HepG2 (cell line): ENCODE measurements at places on chromosomes 16 and 17.

DNA sequence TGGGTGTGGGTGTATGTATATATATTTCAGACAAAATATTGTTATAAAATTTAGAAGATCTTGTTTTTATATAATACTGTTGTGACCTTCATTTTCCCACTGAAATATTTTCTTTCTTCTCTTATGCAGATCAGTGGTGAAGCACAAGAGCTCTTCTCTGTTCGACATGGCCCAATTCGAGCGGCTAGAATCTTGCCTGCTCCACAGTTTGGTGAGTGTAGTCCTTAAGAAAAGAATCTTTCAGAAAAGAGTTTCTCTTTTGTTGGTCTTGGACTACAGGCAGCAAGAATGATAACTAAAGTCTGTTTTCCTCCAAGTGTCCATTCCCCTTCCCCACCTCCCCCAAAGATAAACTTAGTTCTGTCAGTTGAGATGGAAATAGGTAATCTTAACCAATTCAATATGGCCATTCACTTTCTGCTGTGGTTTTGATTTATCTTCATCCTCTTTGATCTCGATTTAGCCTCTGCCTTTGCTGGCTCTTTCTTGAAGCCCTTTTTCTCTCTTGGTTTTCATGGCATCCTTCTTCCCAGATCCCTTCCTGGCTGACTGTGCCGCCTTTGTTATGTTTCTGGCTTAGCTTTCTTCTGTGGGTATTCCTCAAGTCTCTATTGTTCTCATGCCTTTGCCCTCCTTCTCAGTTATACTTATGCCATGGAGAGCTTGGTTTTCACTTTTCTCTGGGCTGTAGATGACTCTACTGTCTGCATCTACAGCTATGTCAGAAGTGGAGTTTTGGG, 69.6 kb downstream of the BCAS3 start:
- no peak for DNase-seq

DNA sequence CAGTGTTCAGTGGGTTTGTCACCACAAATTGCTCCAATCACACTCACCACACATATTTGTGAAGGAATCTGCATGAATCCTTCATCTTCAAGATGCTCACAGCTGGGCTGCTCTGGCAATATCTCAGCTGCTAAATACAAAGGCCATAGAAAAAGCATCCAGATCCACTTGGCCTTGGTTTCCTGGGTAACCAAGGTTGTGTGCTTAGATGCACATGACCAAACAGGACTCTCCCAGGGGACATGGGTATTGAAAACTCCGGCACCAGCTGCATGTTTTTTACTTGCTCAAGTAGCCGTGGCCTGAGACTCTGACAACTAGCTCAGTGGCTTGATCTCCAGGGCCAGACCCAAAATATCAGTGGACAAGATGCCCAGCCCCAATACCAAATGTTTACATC, 131.3 kb downstream of the CBLN1 start:
- DNase-seq: no peak

- DNase-seq: no peak
Measured at GRCh38 chr16:53952215-53953208, 248.6 kb downstream of the FTO start.

DNA sequence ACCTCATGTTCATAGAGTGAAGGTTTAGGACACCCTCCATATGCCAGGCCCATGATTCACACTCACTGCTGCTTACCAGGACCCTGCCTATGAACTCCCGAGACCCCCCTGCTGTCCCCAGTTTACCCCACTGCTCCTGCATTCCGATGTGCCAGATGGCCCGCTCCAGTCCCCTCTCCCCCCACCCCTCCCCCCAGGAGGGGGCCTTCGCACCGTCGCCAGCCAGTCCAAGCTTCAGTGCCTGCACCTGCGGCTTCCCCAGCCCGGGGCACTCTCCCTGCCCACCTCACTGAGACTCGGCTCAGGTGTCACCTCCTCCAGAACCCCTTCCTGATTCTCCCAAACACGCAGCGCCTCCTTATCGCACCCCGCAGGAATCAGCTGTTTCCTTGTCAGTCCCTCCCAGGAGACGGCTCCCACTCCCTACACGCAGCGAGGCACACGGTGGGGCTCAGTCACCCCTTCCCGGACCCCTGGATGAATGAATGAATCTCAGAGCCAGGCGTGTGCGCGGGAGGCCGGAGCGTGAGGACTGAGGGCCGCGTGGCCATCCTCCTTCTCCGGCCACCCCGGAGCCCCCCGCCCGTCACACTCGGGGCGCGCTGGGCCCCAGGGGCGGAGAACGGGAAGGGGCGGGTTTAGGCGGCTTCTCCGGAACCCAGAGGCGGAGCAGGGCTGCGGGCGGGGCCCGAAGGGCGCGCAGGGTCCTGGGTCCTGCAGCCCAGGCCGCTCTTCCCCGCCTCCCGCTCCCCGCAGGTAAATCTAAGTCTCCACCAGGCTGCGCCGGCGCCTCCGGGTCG, 1.6 kb downstream of the MYO1C start:
- peak; percentile 35 for DNase-seq

- DNase-seq: no peak
Measured at GRCh38 chr17:49572806-49573420, 2.8 kb upstream of the NXPH3 start.
